ENCODE measurements at places on chromosomes 3 and 15.

- no peak for DNase-seq
Observed at GRCh38 chr15:77716632-77717332, 84.1 kb upstream of the LINGO1 start.

DNA sequence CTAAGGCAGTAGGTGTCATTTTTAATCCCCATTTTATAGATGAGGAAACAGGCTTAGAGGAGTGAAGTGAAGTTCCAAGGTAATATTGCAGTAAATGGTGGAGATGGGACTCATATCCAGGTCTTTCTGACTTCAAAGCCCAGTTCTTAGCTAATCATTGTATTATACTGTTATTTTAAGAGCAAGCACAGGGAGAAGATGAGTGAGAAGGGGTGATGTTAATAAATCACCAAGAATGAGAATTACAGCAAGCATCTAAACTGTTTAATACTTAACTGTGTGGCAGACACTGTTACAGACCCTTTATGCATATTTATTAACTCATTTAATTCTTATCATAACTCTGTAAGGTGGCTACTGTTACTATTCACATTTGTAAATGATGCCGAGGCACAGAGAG lies 61.2 kb downstream of the VPS8 start:
- no peak for DNase-seq

DNA sequence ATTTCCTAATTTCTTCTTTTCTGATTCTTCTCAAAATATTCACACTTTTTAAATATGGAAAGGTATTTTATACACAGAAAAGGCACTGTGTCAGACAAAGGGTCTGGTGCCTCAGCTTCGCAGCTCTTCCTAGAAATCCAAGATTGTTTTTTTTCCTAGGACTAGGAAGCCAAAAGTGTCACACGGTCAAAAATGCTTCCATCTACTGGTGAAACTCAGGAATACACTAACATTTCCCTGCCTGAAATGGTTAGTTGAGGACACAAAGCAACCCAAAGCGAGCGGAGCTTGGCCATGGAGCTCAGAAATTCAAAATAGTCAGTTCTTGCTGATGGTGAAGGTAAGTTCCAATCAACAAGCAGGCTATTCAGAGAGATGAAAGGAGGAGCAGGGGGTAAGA lies 426.5 kb upstream of the RASGRP1 start:
- no peak for DNase-seq

DNA sequence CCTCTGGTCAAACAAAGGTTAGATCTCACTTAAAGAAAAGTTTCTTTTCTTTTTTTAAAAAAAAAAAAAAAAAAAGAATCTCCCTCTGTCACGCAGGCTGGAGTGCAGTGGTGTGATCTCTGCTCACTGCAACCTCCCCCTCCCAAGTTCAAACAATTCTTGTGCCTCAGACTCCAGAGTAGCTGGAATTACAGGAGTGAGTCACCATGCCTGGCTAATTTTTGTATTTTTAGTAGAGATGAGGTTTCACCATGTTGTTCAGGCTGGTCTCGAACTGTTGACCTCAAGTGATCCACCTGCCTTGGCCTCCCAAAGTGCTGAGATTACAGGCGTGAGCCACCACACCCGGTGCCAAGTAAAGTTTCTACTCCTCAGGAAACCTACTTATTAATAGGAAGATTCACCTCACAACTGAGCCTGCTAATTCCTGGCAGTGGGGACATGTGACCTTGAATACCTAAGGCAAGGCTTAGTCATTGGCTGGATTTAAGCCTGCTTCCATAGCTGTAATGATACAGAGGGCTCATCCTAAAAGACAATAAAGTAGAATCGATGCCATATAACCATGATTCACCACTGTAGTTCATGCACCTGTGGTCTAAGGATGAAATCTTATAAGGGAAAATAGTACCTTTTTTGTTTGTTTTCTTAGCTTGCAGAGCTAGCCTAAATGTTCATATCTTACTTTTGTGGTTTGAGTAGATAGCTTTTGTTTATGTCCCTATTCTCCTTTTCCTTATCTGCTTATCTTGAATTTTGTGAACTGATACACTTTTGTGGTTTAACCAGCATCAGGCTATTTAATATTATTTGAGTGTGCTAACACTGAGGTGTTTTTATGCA lies 24.8 kb upstream of the RBMS3 start:
- DNase-seq: no peak

DNA sequence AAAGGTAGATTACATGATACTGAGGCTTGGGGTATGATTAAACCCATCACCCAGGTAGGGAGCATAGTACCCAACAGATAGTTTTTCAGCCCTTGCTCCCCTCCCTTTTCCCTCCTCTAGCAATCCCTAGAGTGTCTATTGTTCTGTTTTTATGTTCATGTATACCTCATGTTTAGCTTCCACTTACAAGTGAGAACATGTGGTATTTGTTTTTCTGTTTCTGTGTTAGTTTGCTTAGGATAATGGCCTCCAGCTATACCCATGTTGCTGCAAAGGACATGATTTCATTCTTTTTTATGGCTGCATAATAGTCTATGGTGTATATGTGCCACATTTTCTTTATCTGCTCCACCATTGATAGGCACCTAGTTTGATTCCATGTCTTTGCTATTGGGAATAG lies 82.7 kb downstream of the MYLK start:
- no peak for DNase-seq
